HuH-7.5 (cell line): ENCODE measurements at places on chromosomes 16 and 17.

DNA sequence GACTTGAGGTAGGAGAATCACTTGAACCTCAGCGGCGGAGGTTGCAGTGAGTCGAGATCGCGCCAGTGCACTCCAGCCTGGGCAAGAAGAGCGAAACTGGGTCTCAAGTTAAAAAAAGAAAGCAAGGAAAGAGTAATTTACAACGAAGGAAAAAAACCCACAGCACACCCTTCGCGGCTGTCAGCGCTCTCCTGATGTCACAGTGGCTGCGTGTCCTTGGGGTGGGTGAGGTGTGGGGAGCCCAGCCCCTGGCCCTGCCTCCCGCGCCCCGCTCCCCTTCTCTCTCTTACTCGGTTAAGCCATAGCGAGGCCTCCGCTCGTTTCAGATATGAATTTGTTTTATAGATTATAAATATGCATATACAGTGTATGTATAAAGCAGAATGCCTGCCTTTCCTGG is 740 bp upstream of the JPT2 start:
- no peak for DNase-seq

GRCh38 chr16:714079-714478 is 839 bp upstream of the METRN start:
- no peak for DNase-seq

DNA sequence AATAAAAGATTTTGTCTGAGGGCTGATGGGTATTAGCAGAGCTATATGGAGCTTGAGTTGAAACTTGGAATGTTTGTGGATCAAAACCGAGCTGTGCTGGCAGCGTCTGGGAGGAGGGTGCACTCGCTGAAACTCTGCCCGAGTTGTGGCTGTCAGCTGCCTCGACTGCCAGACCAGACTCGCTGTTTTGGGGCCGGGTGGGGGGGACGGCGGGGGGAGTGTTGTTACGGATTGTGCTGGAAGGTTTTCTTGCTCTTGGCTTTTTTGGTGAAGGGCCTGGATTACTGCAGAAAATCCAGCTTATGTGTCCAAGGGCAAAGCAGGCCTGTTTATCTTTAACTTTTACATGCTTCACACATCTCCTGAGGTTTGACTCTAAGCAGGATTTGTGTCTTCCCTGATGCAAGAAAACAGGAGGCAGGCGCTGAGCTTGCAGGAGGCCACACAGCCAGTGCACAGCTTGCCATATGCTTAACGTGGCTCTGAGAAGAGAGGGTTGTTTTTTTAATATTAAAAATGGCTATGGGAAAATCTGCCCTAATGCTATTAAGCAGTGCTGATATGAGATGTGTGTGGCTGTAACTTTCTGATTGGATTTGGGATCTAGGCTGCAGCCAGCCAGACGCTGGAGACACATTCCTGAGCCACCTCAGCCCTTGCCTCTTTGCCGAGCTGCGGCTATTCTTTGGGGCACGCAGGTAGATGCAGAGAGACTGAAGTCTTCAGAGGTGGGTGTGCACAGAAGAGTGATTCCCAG is 20.5 kb upstream of the RPTOR start:
- no peak for DNase-seq

DNA sequence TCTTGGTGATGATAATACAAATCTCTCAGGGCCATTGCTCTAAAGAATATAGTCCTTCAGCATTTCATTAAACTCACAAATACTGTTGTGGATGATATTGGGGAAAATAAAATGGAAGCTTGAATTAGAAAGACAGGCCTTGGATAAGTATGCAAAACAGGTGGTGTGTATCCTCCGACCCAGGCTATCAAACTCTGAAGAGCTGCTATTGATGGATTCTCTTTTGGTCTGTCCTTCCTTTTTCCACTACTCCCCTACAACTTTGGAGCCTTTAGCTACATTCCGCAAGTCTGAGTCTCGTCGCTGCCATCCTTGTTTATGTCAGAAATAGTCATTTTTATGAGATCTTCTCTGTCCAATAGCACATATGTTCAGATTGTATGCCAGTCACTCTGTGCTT is 351.6 kb downstream of the KCNJ2 start:
- DNase-seq: no peak

- no peak for DNase-seq
Measured at GRCh38 chr16:27040732-27041131, 26.0 kb upstream of the C16orf82 start.

- no peak for DNase-seq
Measured at GRCh38 chr17:79985943-79986391, 49.7 kb downstream of the TBC1D16 start.

GRCh38 chr17:67573987-67574657 is 143.6 kb upstream of the NOL11 start:
- DNase-seq: no peak

DNA sequence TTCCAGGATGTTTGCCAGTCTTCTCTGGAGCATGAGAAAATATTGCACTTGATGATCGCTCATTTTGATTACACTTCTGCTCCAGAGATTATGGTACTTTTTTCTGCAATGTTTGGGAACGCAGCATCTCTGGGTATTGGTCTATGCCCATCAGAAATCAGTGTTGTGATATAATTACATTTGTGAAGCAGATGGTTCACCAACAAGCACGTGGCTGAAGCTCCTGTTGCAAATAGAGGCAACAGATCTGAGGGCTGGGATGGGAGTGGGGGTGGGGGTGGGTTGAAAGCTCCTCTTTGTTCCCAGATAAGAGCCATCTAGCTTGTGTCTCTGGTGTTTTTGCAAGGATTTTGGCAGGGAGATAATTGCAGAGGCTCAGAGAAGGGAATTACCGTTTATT is 252.3 kb downstream of the SHISA9 start:
- no peak for DNase-seq

DNA sequence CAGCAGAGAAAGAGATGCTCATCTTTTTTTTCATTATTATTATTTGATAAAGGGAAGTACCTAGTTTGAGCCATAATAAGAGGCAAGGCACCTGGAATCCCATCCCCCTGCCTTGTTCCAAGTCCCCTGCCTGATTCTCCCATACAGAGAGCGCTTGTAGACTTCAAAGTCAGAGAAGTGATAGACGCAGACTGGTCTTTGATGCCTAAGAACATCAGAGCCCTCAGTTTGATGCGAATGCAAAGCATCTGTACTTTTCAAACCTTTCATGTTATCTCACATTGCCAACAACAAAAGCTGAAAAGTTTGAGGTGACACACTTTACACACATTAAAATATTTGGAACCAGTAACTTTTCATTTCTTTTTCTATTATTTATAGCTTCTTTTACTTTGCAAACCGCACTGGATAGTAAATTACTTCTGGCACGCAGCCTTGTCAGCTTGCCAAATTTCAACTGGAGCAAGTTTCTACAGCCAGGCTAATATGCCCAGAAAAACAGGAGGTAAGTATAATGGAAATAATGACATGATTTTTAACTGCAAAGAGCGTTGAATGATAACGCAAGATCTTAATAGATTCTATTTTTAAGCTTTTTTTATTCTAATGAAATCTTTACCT is 5.9 kb upstream of the UTP6 start:
- DNase-seq: no peak

DNA sequence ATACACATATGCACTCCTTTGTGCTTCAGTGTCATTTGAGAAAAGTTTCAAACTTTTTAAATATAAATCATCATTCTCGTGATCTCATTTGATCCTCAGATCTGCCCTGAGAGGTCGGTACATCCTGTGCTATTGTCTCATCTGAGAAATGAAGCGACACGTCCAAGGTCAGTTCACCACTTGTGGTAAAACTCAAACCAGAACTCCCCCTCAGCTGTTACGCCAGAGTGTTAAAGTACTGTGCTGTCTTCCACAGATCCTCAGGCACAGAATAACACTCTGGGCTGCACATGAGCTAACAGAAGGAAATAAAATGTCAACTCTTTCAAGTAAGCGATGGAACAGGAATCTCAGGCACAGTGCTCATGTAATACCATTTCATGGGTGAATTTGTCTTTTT is 31.4 kb downstream of the ANKFN1 start:
- DNase-seq: no peak

DNA sequence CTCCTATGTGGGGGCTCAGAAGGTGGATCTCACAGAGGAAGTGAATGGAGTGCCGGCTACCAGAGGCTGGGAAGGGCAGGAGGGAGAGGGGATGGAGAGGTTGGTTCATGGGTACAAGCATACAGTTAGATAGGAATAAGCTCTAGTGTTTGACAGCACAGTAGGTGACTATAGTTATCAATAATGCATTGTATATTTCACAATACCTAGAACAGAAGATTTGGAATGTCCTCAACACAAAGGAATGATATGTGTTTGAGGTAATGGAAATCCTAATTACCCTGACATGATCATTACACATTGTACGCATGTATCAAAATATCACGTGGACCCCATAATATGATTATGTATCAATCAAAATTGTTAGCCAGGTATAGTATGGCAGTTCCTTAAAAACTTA is 38.9 kb upstream of the MED9 start:
- no peak for DNase-seq

- DNase-seq: no peak
Measured at GRCh38 chr16:30565526-30565925, 6.0 kb downstream of the ZNF688 start.

DNA sequence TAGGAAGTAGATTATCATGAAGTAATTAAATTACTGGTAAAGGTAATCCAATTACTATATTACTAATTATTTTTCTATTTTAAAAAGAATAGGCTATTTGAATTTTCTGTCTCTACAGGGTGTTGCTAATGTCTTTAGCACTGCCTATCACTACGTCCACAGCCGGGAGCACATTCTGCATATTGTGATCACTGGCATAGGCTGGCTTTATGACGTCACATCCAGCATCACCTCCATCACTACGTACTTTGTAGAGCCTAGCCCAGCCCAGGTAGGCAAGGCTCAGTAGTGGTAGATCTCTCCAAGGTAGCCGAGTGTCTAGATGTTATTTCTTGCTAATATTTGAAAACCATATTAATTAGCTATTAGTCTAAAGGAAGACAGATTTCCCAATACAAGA is 33.8 kb upstream of the NSRP1 start:
- DNase-seq: no peak

GRCh38 chr17:69547947-69548346 is 133.4 kb downstream of the MAP2K6 start:
- DNase-seq: no peak

DNA sequence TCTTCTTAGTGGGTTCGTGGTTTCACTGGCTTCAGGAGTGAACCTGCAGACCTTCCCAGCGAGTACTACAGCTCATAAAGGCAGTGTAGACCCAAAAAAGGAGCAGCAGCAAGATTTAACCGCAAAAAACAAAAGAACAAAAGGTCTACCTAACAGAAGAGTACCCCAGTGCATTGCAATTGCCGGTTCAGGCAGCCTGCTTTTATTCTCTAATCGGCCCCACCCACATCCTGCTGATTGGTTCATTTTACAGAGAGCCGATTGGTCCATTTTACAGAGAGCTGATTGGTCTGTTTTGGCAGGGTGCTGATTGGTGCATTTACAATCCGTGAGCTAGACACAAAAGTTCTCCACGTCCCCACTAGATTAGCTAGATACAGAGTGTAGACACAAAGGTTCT is 2.0 kb upstream of the ARRB2 start:
- no peak for DNase-seq

DNA sequence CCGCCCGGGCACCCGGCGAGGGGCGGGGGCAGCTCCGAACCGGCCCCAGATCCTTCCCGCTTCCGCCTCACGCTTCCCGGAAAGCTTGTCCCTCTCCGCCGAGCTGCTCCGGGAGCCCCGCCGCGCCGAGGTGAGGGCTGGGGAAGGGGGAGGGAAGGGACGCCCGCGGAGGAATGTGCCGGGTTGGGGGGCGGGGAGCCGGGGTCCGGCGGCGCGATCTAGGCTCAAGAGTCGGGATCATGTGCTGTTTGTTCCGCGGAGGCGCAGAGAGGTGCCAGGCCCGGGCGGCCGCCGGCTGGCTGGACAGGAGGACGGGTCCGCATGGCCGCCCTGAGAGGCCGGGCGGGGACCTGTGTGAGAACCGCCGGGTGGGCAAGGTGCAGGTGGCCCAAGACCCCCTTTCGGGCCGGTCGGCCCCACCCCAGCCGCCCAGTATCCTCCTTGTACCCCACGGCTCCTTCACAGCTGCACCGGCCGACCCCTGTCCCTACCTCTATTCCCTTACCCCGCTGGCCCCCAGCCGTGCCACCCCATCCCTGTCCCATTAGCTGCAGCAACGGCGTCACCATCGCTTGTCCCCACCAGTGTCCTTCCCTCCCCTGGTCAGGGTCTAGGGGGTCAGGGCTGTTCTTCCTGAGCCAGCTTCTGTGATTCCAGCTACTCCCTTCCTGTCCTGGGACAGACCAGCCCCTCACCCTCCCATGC is 429 bp downstream of the KIF1C start:
- DNase-seq: no peak

GRCh38 chr16:50153596-50154419 is 702 bp downstream of the TENT4B start:
- DNase-seq: peak; percentile 24

- DNase-seq: no peak
Measured at GRCh38 chr16:81136390-81137335, 40.5 kb upstream of the GCSH start.

- no peak for DNase-seq
Measured at GRCh38 chr17:76331083-76331482, 22.6 kb downstream of the PRPSAP1 start.
